ENCODE measurements at places on chromosomes 7 and 10.

GRCh38 chr10:122864194-122864592 lies 15.2 kb downstream of the FAM24B start:
- no peak for DNase-seq

DNA sequence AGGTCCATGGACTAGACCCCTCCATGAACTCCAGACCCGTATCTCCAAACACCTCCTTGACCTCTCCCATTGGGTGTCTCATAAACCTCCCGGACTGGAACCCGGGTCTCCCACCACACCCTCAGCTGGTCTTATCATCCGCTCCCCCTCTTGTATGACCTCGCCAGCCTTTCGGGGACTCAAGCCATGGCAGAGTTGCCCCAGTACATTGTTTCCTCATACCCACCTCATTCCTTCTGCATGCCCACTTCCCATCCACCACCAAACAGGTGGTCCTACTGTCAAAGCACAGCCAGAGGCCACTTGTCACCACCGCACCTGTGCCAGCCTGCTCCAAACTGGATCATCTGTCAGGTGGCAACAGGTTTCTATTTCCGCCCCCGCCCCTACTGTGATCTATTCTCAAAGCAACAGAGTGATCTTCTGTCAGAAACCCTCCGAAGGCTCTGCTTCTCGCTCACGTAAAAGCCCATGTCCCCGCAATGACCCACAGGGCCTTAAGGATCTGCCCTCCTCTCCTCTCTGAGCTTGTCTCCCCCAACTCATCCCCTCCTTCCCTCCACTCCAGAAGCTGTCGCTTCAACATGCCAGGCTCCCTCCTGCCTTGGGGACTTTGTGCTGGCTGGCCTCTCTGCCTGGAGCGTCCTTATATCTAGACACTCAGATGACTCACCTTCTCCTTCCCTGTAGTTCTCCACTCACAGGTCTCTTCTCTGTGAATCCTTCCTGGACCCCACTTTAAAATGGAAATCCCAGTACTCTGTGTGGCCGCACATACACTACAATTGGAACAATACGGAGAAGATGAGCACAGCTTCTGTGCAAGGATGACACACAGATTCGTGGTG lies 22.8 kb upstream of the PRKAG2 start:
- DNase-seq: no peak

- DNase-seq: no peak
Observed at GRCh38 chr10:128568990-128569945, 443.0 kb upstream of the MKI67 start.

DNA sequence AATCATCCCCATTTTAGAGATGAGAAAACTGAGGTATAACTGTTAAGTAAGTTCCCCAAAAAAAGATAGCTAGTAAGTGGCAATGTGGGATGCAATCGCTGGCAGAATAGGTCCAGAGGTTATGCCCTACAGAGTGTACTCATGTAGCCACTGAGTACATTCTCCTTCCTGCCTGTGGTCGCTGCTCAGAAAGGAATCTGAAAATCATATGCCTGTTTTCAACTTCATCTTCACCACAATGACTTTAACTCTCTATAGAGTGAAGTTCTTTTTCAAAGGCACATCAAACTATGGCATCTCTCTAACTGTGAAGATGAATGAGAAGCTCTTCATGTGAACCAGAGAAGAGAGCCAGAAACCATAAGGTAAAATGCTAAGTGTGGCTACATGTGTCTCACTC lies 162.2 kb upstream of the SLC25A13 start:
- DNase-seq: no peak

- no peak for DNase-seq
Observed at GRCh38 chr7:191981-192649, at the start of gene FAM20C. TSS of gene FAM20C (plus strand) at chr7:192571. CDS start at chr7:193200, 629 bp downstream.

- no peak for DNase-seq
Observed at GRCh38 chr10:115982526-115982925, 290.5 kb downstream of the GFRA1 start.

GRCh38 chr7:133564484-133564883 lies 311.6 kb downstream of the EXOC4 start:
- DNase-seq: no peak

GRCh38 chr7:22934473-22935065 lies 79.4 kb downstream of the HYCC1 start:
- no peak for DNase-seq

DNA sequence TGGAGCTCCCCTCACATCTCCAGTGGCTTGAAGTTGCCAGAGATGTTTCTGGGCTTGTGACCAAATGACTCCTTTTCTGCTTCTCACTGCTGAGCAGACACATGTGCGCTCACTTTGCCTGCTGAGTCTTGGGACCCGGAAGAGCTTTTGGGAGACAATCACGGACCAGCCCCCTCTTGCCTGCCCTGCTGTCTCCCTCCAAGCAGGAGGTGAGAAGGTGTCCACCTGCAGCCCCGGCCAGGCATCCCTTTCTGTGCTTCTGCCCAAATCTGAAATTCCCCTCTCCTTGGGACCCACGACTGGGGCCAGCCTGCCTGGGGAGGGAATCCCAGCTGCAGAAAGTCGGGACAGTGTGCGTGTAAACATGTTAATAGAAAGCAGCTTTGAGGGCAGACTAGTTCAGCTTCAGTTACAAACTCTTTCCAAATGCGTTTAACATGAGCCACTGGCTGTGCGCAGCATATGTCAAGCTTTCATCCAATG lies 31.7 kb downstream of the HTRA1 start:
- no peak for DNase-seq

DNA sequence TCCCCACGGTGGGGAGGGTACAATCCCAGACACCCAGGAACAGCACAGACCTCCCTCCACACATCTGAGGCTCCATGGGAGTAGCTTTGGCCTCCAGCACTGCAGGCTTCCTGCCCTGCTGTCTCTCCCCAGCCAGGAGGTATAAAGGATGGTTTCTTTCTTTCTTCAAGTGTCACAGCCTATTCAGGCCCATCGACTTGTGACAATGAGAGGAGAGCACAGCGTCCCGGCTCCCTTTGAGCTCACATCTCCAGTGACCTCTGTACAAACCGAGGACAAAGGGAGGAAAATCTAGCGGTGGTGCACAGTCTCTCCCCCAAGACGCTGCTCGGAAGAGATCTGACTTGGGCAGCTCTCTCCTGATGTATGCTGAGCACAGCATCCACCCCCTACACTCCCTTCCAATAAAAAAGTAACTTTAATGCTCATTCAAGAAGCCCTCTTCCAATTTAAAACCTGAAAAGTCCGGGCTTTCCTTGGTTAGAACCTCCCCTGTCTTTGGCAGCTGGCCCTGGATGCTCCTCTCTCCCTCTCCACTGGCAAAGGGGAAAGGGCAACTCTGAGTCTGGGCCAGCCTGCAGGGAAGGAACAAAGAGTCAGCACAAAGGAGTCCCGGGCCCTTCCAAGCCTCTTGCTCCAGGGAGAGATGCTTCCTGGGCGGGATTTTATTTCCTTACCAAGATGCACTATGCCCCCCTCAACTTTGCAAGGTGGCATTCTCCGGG lies 18.0 kb downstream of the CHST15 start:
- no peak for DNase-seq

DNA sequence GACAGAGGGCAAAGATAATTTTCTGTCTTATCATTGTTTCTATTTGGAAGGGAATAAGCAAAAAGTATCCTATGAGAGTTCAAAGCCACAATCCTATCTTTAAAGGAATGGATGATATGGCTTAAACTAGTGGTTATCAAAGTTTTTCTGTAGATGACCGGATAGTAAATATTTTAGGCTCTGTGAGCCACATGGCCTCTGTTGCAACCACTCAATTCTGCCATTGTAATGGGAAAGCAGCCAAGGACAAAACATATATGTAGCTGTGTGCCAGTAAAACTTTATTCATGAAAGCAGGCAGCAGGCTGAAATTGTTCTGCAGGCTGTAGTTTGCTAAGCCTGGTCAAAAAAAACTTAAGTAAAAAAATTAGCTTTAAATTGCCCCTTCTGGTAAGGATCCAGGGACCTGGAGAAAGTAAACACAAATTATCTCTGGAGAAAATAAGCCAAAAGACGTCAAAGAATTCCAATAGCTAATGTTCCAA lies 73.3 kb downstream of the THSD7A start:
- no peak for DNase-seq

DNA sequence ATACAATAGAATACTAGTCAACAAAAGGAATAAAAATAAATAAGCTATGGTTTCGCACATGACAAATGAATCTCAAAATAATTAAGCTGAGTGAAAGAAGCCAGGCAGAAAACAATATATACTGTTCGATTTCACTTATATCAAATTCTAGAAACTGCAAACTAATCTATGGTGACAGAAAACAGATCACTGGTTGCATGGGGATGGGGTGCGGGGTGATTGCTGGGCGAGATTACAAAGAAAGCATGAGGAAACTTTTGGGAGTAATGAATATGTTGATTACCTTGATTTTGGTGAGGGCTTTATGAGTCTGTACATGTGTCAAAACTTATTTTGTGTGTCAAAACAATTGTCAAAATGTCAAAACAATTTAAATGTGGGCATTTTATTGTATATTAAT lies 135.6 kb downstream of the GPR85 start:
- DNase-seq: no peak

- no peak for DNase-seq
Observed at GRCh38 chr10:73593812-73594211, 2.7 kb upstream of the USP54 start.

- no peak for DNase-seq
Observed at GRCh38 chr10:76012716-76013327, 581.4 kb downstream of the LRMDA start.

DNA sequence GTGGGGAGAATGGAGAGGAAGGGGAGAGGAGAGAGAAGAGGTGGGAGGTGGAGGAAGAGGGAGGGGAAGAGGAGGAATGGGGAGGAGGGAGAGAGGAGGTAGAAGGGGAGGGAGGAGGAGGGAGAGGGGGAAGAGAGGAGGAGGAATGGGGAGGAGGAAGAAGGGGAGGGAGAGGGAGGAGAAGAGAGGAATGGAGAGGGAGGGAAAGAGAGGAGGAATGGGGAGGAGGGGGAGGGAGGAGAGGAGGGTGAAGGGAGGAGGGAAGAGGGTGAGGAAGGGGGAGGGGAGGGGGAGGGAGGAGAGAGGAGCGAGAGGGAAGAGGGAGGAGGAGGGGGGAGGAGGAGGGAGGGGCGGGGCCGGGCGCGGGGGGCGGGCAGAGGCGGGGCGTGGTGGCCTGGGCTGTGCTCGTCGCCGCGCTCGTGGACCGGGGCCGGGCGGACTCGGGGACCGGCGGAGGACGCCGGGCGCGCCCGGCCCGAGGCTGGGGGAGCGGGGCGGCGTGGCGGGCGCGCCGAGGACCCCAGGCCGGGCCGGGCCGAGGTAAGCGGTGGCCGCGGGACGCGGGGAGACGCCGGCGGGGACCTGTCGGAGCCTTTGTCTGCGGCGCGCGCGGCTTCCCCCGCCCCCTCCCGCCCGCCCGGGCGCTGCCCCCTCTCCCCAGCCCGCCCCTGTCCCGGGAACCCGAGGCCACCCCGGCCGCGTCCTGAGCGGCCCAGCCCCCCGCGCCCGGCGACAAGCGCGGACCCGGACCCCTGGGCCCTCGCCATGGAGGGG lies at the start of gene SLC29A4:
TSS of gene SLC29A4 (plus strand) at position 401 of the 774 bp plus-strand sequence. CDS start 4,874 bp downstream, outside the sequence.
- DNase-seq: no peak

- no peak for DNase-seq
Observed at GRCh38 chr7:157751951-157752673, 415.3 kb downstream of the DNAJB6 start.

GRCh38 chr7:139758388-139758787 lies 19.4 kb downstream of the HIPK2 start:
- DNase-seq: no peak

- no peak for DNase-seq
Observed at GRCh38 chr10:26156019-26156418, 60.6 kb upstream of the GAD2 start.

GRCh38 chr10:43260117-43260761 lies 6.6 kb downstream of the RASGEF1A start:
- no peak for DNase-seq

GRCh38 chr7:120720317-120720716 lies 137.6 kb downstream of the TSPAN12 start:
- DNase-seq: no peak

DNA sequence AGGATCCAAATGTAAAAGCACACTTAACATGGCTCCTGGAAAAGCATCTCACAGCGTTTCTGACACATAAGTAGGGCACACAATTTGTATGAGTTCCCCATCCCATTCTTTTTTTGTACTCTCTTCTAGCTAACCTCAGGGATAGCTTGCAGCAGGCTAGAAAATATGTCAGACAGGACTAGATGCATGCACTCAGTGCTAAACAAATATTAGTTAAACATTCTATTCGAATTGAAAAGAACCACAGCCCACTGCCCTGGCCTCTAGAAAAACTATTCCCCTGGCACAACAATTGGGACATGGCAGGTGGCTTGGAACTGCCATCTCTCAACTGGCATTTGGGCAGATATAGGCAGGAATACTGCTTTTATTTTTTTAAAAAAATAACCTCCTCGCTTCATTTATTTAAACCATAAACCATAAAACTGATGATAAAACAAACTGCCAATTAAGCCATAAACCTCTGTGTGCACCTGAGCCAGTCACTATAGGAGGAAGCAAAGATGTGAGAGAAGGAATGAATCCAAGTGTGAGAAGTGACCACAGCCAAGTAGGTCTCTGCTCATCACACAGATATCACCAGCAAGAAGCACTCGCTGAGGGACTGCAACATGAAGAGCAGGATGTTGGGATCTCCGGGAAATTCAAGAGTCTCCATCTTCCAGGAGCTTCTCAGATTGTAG lies 394.1 kb downstream of the NEBL start:
- no peak for DNase-seq

GRCh38 chr10:43322769-43323168 lies 48.7 kb upstream of the FXYD4 start:
- peak; percentile 61 for DNase-seq

DNA sequence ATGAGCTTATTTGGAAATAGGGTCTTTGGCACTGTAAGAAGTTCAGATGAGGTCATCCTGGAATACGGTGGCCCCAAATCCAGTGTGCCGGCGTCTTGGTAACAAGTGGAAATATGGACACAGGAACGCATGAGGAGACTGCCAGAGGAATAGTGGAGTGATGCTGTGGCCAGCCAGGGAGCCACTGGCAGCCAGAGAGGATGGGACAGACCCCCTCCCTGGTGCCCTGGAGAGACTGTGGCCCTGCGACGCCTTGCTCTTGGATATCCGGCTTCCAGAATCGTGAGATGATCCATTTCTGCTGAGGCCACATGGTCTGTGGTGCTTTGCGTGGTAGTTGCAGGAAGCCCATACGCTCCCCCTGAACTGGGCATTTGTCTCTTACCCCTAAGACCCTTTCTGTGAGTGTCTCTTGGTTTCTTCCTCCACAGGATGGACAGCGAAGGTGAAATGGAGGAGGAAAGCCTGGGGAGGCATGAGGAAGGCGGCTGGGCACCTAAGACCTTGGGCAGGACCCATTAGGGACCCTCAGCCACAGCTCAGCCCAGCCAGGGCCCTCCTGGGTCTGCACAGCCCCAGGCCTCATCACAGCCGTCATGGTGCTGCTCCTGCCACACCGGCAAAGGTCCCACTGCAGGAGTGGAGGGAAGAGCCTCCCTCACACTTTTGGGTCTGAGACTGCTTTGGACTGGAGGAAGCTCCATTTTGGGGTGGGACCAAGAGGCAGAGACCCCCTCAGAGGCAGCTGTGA lies 53.6 kb downstream of the INSIG1 start:
- DNase-seq: no peak

DNA sequence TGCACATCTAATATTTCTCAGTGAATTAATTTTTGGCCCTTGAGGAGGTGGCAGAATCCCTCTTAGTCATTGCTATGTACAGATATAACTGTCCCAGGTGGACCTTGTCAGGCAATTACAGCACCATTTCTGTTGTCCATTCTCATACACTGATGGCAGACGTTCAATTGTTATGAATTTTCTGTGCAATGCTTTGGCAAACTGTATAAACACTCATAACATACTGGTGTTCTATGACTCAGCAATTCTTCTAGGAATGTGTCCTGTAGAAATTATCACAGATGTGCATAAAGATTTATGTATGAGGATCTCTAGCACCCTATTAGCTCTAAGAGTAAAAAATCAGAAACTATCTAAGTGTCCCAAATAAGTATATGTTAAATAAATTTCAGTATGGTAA lies 80.8 kb downstream of the DNAJB9 start:
- no peak for DNase-seq
